OCI-LY7 (cell line): ENCODE measurements at places on chromosomes 6 and 20.
A peak's percentile ranks its signal among the peaks of the same experiment; 100 is the strongest.

GRCh38 chr6:38638941-38639497 is 710 bp downstream of the BTBD9 start:
- peak; percentile 45 for DNase-seq

- peak; percentile 86 for DNase-seq
Measured at GRCh38 chr20:38057351-38057972, 23.9 kb downstream of the RPRD1B start.

- DNase-seq: no peak
Measured at GRCh38 chr6:77604476-77604875, 48.4 kb upstream of the MEI4 start.

- DNase-seq: no peak
Measured at GRCh38 chr6:3888153-3888957, 39.2 kb downstream of the FAM50B start.

GRCh38 chr6:150286912-150287311 is 81.9 kb upstream of the IYD start:
- no peak for DNase-seq

DNA sequence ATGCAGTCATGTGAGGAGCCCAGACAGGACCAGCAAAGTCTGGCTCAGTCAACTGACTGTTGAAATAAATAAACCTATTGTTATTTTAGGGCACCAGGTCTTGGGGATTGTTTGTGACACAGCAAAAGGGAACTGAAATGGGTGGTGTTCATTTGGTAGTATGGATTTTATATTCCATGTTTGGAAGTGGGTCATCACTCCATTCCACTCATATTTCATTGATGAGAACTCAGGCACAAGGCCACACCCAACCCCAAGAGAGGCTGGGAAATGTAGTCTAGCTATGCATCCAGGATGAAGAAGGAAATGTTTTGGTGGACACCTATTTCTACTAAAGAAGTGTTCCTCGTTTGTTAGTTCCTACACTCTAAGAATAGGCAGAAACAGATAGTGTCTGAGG is 64.9 kb upstream of the BTBD3 start:
- DNase-seq: no peak

- DNase-seq: no peak
Measured at GRCh38 chr6:74598462-74599393, 607.1 kb downstream of the COL12A1 start.

DNA sequence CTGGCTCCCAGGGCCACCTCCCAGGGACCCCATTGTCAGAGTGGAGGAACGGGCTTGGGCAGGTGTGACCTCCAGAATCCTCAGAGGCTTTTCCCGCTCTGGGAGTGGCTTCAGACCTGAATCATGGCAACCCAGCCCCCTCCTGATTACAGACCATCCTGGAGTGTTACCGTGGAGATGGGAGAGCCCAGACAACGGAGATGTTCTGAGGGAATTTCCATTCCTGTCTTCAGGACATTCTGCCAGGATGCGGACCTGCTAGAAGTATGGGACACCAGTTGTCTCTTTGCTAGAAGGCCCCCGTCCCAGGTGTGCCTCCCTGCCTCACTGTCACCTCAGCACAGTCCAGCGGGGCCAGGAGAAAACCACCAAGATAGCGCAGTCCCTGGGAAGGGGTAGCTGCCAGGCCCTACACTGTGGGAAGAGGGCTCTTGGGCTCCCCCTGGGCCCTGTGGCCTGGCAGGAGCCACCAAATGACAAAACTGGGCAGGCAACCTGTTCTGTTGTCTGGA is 109.9 kb downstream of the PSMB1 start:
- DNase-seq: no peak

DNA sequence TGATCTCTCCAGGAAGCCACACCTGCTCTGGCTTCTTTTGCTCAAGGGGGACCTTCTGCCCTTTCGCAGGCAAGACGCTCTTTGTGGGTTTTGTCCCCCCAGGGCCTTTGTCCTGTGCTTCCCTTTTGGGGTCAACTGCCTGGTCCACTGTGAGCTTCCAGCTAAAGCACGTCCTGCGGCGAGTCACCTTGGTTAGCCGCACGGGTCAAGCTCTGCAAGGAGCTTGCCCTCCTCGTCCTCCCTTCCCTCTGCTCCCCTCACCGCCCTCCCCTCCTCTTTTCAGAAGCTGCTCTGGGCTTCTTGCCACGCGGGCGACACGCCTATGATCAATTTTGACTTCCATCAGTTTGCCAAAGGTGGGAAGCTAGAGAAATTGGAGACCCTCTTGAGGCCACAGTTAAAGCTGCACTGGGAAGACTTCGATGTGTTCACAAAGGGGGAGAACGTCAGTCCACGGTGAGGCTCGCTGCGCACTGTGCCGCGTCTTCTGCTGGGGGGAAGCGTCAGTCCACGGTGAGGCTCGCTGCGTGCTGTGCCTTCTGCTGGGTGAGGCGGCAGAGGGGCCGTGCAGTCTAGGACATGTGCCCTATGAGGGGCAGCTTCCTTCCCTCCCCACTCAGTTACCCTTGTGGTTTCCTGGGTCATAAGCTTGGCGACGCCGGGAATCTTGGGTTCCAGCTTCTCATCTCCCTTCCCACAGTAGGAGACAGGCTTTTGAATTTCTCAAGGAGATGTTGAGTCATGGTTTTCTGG is 80.2 kb downstream of the SYNJ2 start:
- DNase-seq: no peak

DNA sequence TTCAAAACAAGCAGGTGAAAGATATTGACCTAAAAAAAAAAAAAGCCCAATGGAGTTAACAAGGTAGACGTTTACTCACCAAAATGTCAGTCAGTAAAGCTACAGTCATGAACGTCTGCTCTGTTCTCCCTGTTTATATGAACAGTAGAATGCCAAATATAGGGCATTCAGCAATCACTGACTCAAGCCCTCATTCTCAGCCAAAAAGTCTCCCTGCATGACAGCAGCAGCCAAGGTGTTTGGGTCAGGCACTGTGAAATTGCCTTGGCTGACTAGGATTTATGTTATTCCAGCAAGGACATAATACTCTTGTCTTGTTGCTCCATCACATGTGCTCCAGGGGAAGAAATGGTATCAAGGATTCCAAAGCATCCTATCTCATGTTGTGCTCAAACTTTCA is 194.7 kb upstream of the RSPO3 start:
- DNase-seq: no peak

- DNase-seq: no peak
Measured at GRCh38 chr6:35406711-35407485, 45.2 kb upstream of the FANCE start.

DNA sequence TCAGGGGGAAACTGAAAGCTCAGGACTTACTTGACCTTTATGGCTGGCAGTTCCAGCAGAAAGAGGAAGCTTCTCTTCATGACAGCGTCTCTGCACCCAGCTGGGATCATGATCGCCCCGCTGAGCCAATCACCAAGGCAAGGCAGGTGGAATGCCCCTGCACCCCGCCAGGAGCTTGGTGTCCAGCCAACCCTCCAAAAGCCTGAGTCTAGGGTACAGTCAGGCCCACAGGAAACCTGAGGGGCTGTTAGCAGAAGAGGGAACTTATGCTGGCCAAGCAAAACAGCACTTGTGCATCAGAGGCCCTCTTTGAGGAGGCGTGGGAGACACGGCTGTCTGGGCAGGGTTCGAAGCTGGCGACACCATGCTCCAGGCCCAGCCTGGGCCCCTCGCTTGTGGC is 188.3 kb upstream of the GMDS start:
- no peak for DNase-seq

- DNase-seq: no peak
Measured at GRCh38 chr6:31903957-31904356, 2.1 kb upstream of the ZBTB12 start.

DNA sequence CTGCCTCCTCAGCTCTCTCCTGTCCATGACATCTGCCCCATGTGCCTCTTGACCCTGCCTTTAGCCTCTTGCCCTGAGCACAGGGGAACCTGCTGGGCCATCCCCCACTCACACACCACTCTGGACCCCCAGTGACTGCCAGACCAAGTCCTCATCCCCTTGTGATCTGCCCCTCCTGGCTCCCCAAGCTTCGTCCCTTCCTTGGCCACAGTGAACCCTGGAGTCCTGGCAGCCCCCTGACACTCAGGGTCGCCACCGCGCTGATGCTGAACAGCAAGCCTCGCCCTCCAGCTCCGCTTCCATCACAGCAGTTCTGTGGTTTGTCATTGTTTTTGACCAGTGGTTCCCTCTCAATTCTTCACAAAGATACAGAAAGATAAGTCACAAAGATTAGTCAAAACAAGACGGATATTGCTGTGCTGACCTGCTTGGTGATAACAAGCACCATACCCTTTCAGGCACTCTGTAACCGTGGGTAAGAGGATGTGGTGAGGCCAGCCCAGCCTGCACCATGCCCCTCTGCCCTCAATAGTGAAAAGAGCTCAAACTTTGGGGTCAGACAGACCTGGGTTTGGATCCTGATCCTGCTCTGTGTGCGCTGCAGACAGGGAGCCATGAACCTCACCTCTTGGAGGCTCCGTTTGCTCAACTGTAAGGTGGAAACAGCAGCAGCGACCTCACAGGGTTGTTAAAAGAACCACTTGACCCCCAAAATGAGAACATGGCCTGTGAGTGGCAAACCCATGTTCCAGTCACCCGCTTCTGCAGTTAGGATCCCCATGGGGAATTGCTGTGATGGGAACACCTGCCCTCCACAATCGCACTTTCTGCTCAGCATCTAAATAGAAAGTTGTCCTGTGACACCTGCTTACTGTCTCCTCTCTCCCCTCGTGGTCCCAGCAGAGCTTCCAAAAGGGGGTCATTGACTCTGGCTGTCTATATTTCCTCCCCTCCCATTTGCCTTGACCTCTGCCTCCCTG is 114.5 kb downstream of the TOX2 start:
- DNase-seq: no peak

DNA sequence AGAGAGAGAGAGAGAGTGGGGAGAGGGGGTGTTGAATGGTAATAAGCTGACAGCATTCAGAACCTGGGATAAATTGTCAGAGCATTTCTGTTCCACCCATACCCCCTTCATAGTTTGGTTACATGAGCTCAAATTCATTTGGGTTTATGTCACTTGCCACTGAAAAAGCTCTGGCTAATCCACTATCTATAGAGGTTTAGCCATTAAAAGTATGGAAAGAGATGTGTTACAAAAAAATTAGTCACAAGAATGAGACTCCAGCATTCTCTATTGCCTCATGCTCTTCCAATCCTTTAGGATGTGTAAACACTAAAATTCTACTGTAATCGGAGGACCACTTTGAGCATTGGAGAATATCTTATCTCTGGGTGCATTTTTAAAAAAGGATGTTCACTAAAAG is 297.6 kb upstream of the TCF21 start:
- DNase-seq: no peak

DNA sequence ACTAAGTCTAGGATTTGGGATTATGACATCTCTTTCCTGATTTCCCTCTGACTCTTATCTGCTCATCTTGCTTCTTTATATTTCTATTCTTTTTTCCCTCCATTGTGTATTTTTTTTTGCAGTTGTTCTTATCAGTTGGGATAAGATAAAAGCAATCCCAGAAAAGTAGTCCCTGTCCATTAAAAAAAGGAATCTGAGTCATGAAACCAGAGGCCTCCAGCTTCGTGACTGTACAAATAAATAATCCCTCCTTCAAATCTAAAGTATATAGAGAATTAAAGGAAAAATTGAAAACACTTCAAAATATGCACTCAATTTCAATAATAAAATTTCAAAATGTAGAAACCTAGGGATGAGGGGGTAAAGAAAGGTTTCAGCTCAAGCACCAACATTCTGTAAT is 317.8 kb upstream of the NT5E start:
- no peak for DNase-seq

DNA sequence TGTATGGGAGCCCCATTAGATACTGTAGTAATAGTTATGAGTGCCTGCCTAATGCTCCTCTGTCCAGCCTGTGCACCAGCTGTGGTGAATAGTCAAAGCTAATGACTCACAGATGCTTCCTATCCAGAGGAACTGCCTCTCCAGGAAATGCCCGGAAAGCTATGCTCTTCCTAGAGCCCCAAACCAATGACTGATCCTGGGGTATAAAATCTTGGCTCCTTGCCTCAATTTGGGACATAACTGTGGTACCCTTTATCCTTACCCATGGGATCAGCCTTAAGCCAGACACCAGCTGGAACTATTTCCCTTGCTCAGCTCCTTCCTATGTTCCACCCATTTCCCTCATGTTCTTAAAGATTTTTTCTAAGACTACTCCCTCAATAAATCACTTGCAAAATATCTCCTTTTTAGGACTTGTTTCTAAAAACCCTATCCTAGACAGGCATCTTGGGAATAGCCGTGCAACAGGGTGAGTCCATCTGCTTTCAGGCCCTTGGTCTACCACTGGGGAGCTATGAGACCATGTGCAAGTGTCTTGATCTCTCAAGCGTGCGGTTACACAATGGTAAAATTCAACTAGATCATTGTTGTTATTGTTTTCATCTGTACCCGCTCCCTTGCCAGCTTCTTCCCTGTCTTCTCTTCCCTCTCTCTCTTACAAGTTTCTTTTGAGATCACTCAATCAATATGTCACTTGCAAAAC is 283.7 kb downstream of the BTBD3 start:
- no peak for DNase-seq

- DNase-seq: no peak
Measured at GRCh38 chr6:50966986-50967385, 148.3 kb downstream of the TFAP2B start.
